ENCODE measurements at places on chromosomes 5 and 9.

DNA sequence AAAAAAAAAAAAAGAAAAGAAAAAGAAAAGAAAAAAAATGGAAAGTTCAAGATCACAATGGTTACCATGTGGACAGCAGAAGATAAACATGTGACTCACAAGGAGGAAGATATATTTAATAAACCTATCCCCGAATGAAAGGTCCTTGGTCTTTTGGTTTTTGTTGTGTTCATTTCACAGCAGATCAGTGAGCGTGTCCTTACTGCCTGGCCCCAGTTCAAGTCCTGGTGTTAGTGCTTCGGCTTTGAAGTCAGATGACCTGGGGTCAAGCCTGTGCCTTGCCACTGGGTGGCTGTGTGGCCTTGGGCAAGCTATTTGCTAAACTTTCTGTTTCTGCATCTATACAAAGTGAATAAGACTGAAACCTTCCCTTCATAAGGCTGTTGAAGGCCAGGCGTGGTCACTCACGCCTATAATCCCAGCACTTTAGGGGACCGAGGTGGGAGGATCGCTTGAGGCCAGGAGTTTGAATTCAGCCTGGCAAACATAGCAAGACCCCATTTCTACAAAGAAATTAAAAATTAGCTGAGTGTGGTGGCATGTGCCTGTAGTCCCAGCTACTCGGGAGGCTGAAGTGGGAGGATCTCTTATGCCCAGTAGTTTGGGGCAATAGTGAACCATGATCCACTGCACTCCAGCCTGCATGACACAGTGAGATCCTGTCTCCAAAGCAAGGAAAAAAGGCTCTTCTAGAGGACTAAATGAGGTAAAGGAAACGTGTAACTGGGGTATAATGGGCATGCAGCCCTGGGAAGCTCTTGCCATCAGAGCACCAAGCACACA, 94.5 kb upstream of the SPATA31D4 start:
- no peak for DNase-seq

GRCh38 chr9:138044485-138045383, 167.2 kb downstream of the CACNA1B start:
- DNase-seq: no peak

DNA sequence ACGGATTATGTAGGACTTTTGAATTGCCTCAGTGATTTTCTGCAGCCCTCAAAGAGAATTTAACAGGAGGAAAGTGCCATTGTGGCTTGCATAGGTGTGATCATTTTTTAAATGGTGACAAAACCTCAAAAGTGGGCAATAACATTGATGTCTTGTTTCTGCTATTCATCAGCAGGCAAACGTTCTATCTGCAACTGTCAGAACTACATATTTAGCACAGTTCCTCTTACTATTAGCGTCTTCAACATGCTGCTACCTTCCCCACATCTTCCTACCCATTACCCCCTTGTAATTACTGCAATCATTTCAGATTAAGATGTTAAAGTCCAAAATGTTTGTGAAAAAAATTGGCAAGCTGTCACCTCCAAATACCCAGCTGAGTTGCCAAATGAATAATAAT, 254.6 kb downstream of the SMARCA2 start:
- DNase-seq: no peak

- DNase-seq: no peak
Measured at GRCh38 chr5:158922816-158923215, 176.9 kb downstream of the EBF1 start.

DNA sequence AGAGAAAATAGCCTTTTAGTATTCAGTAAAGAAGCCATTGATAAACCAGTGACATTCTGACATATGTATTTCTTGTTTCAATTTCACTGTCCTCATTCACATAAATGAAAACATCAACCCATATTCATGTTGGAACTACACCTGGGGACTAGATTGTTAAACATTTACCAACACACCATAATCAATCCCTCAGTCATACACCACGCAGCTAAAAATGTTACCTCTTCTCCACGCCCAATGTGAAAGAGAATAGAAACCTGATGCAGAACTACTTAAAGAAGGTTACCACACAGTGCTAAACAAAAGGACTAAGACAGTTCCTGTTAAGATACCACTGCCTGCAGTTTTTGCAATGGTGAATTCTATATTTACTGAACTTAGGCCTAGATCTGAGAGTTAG, 518.9 kb downstream of the PRELID2 start:
- no peak for DNase-seq

GRCh38 chr5:173989432-173990082, 587 bp downstream of the C5orf47 start:
- DNase-seq: no peak

DNA sequence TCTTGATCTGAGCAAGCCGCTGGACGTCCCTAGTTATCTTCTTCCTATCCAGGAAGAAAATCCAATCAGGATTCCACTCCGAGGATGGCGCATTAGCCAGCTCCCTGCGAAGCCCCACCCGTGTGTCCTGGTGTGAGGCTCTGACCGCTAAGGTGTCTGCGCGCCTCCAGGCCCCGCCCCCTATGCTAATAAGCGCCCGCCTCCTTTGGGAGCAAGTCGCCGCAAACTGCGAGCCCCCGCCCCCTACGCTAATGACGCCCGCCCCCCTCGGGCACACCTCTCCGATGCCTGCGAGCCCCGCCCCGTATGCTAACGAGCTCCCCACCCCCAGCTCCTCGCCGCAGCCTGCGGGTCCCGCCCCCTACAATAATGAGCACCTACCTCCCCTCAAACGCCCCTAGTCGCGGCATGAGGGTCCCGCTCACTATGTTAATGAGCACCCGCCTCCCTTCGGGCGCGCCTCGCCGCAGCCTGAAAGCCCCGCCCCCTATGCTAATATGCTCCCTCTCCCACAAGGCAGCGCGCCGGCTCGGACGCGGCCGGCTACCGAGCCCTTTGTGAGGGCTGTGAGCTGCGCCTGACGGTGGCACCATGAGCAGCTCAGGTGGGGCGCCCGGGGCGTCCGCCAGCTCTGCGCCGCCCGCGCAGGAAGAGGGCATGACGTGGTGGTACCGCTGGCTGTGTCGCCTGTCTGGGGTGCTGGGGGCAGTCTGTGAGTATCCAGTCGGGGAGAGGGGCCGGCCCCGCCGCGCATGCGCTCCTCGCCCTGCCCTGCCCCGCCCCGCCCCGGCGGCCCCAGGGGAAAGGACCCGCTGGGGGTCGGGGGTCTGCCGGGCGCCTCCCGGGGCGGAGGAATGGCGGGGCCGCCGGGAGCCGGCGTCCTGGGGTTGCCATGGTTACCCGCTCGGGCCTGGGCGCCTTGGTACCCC, at the start of gene CACFD1:
Gene CACFD1, plus strand, starts transcription at position 503 of the 929 bp plus-strand sequence. Its CDS starts 89 bp downstream, at position 592.
- peak; percentile 93 for DNase-seq

DNA sequence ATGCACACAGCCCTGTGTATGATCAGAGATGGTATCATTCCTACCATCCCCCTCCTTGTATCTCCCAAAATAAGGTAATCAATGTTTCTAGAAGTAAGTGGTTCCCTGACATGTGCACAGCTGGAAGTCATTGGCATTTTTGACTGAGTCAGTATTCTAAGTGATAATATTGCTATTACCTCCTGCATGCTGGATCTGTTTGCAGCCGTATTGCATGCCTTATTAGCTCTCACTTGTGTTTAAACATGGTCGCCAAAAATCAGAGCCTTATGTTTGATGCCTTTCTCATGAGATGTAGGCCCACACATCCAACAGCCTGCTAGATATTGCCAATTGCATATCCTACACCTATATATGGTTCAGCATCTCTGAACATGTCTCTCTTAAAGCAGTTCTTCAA, 254.3 kb downstream of the CDH12 start:
- no peak for DNase-seq

All from esophagus squamous epithelium (tissue), 5 donors.